ENCODE measurements at places on chromosomes 1 and 21.

DNA sequence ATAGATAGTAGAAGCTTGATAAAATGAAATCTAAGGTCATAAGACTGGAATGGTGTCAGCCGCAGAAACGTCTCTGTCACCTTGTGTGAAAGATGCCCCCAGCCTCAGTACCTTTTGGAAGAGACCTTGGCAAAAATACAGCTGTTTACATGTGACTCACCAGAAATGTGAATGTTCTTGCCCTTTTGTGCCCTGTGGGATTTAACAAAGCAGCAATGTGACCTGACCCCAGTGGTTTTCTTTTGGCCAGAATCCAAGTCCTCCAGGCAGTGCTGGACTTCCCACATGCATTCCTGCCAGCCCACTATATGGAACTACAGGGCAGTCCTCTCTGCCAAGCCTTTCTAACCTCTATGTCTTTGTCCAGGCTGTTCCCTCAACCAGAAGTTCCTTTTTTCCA lies 27.2 kb upstream of the LRRC8C start:
- DNase-seq: peak; percentile 77

DNA sequence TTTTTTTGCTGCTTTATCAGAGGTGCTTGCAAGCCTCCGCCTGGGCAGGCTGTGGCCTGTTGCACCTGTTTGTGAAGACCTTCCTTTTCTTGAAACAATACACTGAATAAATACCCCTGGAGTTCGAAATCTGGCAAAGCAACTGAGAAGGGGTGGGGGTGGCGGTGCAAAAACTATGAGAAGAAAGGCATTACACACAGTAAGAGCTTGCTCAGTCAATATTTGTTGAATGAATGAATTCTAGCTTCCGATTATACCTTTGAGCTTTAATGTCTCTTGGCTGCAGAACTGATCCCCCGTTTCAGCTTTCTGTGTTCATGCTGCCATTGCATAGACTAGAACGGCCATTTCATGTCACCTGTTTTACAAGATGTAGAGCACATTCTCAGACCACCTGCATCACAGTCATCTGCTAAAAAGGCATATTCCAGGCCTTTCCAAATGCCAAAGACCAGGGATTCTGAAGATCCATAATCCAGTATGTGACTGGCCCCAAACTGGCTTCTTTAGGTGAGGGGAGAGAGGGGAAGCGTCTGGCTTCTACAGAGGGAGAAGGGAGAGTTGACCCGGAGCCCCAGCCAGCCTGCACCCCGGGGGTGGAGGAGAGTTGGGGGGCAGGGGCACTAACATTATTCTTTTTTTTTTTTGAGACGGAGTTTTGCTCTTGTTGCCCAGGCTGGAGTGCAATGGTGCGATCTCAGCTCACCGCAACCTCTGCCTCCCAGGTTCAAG lies 111.5 kb downstream of the ETS2 start:
- no peak for DNase-seq

DNA sequence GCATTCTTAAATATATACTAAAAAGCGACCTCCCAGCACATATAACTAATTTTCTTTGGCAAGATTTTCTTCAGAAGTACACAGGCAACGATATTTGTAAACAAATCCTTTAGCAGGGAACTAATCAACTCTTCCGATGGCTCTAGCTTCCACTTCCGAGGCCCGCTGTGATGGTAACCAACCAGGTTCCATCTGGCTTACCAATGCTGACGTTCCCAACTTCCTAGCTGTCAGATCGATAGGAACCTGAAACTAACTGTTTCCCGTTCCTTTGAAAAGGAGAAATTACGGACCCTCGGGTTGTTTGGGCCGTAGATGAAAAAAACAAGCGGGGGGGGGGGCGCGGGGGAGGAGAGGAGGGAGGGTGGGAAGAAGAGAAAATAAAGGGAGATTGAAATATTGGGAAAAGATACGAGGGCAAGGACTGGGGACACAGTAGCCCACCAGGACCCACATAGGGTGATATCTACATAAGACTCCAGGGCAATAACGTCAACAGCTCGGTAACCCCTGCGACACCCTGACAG lies 513 bp downstream of the GTF2B start:
- peak; percentile 50 for DNase-seq

- DNase-seq: no peak
Measured at GRCh38 chr1:10823000-10823401, 26.6 kb upstream of the CASZ1 start.

DNA sequence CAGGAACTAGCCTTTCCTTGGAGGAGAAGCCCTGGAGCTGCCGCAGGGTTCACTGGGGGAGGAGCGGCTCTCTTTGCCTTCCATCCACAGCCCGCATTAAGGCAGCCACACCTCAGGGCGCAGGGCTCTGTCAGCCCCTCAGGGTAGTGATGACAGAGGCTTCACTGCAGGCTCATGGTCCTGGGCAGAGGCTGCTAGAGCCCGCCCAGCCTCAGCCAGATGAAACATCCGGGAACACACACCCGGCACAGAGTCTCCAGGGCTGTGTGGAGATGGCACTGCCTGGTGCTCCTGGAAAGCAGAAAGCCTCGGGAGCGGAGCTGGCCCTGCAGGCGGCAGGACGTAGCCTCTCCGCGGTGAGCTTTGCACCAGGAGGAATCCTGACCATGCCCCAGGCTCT lies 29.4 kb upstream of the PEX10 start:
- no peak for DNase-seq

GRCh38 chr1:86388777-86389176 lies 7.3 kb downstream of the ODF2L start:
- no peak for DNase-seq

- DNase-seq: no peak
Measured at GRCh38 chr1:153058154-153058553, 842 bp upstream of the SPRR2A start.

DNA sequence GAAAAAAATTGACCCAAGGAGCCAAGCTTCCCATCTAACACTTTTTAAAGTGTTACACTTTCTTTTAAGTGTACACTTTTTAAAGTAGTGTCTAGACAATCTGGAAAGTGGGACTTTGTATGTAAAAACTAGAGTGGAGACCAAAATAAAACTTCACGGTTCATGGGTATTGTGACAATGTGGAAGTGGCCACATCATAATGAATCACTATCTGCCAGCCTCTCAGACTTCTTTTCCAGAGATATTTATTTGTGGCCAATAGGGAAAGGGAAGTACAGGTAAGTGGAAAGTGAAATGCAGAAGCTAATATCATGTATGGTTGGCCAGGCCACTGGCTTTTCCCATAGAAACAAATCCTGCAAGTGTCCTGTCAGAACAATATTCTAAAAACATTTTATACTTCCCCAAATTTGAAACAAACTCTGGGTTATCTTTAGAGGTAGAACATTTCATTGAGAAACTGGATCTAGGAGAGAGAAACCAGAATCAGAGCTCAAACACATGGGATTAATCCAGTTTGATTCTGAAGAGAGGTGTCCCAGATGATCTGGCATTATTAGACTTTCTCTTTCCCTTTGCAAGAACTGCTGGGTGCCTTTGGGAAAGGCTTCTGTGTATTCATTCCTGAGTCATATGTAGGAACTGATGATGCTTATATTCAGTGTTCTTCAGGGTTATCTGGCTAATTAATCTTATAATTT lies 2.0 kb downstream of the TNFSF18 start:
- DNase-seq: peak; percentile 47

DNA sequence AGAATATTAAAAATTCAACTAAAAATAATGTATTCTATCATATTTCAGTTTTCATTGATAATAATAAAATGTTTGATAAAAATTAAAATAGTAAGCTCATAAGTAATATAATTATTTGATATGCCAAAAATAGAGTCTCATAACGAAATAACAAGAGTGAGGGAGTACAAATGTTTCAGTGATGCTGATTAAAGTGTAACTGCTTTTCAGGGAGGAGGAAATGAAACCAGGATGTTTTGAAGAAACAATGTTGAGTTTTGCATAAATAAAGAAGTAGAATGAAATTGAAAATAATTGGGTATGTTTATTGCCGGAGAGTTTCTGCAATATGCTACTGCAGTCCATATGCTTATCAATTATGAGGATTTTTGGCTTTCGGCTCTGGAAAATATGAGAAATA lies 1159.8 kb upstream of the ADGRL2 start:
- DNase-seq: no peak

- no peak for DNase-seq
Measured at GRCh38 chr1:29690156-29690555, 453.8 kb downstream of the PTPRU start.

GRCh38 chr1:236552901-236553300 lies 29.1 kb downstream of the LGALS8 start:
- no peak for DNase-seq

- DNase-seq: no peak
Measured at GRCh38 chr1:26335774-26336476, 18.0 kb downstream of the CRYBG2 start.

- no peak for DNase-seq
Measured at GRCh38 chr1:7478142-7478790, 292.8 kb upstream of the VAMP3 start.

- DNase-seq: no peak
Measured at GRCh38 chr1:213274140-213274539, 223.1 kb downstream of the RPS6KC1 start.

DNA sequence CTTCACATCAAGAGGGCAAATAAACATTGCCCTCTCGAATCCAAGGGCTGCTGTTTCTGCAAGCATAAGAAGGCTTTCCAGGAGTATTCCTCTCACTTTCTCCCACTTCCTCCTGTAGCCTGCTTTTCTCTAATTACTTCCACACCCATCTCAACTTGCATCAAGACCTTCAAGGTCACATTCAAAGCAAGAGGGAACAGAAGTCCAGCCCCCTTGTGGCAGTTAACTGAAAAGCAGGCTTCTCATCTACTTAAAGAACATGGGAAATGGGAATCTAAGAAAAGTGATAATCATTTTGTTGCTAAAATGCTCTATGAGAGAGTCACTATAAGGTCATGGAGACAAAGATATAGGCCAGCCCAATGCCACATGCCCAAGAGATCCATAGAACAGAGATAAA lies 874.4 kb downstream of the KCNT2 start:
- DNase-seq: no peak

DNA sequence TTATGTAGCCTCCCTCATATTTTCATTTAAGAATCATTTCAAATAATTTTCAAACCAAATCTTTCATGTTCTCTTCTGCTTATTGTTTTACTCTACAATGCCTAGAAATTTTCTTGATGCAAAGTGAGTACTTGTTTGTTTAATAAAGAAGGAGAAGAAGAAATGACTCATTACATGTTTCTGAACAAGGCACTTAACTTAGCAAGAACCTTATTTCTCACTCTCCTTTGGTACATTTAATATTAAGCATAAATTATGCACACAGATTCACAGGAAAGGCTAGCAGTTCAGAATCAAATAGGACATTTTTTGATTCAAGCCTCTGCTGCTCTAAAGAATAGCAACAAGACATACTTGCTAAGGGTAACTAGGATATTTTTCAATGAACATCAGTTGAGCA lies 9.1 kb downstream of the SCYL3 start:
- DNase-seq: no peak

DNA sequence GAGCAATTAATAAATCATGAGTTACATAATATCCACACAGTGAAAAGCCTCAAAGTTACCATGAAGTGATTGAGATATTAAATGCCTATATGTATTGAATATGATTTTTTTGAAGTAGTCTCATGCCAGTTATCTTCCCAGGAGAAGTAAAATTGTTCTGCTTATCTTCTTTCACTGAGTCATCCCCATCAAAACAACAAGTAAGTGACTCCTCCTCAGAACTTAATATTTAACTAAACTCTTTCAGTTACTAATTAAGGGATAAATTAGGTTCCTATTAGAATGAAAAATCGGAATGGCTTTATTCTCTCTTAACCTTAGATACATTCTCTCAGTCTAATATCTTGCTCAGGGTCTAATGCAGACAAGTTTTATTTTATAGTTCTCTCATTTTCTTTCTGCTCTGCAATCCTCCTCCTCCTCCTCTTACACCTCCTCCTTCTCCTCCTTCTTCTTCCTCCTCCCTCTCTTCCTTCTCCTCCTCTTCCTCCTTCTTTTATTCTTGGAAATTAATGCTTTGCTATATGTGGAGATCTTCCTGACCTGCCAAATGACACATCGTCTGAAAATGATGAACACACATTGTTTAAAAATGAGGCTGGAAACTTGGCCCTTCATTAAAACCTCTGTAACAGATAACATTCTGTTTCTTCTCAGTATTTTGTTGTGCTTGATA lies 110.9 kb downstream of the RUNX1 start:
- peak; percentile 45 for DNase-seq

DNA sequence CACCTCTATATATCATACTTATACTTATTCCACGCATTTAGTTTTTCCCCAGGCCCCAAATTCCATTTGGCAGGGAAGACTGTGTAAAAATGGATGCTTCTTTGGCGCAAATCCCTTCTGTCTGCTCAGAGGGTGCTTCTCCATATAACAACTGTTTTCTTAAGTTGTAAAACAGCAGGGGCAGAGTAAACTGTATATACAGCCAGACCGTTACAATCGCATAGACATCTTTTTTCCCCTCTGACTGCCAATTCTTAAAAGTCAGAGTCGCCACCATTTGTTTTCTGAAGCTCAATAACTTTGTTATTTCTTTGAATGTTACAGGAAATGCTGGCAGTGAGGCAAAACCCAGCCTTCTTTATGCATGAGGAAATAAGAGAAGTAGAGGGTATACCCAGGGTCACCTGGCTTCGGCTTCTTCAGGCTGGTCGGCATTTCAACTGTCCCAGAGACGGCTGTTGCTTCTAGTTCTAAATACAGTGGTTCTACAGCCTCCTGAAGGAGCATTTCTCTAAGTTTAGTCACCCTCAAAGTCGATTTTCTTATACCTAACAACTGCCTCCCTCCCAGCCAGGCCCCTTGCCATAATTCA lies 188.4 kb downstream of the CLIC6 start:
- DNase-seq: peak; percentile 64

- no peak for DNase-seq
Measured at GRCh38 chr1:110875216-110875731, 2.3 kb downstream of the CD53 start.

DNA sequence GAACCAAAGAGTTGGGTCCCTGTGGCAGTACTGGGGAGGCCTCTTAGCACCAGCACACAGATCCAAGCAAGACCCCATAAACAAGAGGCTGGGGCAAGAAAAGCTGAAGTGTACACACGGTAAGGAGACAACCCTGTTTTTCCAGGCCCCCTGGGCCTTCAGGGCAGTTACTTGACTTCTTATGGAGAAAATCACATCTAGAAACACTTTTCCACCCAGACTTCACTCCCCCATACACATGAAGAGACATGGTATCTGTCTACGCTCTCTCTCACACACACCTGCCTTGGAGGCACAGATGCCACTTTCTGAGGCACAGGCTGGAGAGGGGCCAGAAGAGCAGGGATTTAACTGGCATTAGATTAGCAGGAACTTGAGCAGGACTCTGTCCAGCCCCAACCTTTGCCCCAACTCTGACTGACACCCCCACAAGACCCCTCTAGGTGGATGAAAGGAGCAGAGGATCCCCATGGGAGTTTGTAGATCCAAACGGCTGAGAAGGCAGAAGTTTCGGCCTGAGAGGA lies 2.2 kb downstream of the CERS2 start:
- DNase-seq: no peak
